Stimulated activated CD8-positive, alpha-beta memory T cell treated with anti-CD3 and anti-CD28 coated beads, Interleukin-4, amount 100 ng/mL, for 1 hour (primary cell): ENCODE measurements at places on chromosomes 4 and X.

GRCh38 chr4:55736605-55737183 lies 82.9 kb upstream of the EXOC1L start:
- DNase-seq, result no peak

DNA sequence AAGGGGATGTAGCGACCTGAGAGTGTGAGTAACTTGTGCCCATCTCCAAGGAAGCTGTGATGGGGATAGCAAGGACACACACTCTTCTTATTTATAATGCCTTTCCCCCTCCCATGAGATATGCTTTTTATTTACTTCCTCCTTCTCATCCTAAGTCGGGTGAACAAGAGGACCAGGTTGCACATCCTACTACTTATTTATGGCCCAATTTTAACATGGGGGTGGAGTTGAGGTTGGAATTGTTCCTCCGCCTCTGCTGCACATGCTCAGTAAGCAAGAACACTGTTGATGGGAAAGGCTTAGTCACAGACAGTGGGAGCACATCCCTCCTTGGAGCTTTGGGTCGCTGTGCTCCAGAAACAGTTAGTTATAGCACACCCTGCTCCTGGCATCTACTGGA lies 15.2 kb upstream of the TLR8 start:
- no peak for DNase-seq

DNA sequence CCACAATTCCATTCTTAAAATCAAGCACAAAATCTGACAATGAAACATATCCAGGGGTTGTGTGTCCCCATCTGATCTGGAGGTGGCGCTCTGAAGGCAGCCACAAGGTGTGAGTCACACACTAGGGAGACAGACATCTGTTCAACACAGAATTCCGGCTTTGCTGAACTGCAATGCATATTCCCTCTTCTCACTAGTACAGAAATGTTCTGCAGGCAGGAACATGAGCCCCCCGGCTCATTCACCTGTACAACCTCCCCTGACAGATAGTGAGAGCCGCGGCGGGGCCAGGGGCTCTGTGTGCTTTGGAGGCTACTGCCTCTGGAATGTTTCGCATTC lies 41.9 kb downstream of the WDR1 start:
- DNase-seq, result no peak

- no peak for DNase-seq
Observed at GRCh38 chrX:4925911-4926310, 1212.5 kb upstream of the PRKX start.

GRCh38 chr4:55568905-55569504 lies 22.3 kb upstream of the CLOCK start:
- DNase-seq, result no peak

DNA sequence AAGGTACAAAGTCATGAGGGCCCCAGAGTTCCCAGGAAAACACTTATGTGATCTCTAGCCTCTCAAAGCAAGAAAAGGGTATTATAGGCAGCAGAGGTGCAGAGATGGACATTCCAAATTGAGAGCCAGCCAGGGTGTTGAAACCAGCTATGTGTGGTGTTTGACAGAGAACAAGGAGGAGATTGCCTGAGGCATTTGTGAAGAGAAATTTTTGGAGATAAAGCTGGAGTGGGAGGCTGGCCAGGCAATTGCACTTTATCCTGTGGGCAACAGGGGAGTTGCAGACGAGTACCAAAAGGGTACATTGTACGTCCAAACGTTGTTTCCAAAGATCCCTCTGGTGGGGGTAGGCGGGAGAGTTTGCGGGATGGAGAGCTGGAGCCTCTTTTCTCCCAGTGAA lies 2.5 kb upstream of the GABRE start:
- DNase-seq, result no peak

- no peak for DNase-seq
Observed at GRCh38 chrX:116480059-116480458, 17.3 kb upstream of the CT83 start.

DNA sequence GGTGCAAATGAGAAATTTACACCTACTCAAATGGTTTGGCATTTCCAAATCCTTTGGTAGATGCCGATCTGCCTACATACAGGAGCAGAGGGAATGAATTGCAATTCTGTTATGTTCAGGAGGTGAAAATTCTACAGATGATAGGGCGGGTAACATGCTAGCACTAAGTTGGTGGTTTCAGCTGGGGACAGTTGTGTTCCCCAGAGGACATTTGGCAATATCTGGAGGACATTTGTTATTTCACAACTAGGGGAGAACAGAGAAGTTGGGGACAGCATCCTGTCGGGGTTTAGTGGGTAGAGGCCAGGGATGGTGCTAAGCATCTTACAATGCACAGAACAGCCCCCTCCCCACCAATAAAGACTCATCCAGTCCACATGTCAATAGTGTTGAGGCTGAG lies 96.5 kb upstream of the PUDP start:
- no peak for DNase-seq

GRCh38 chr4:175927121-175927520 lies 115.1 kb upstream of the GPM6A start:
- DNase-seq, result no peak

GRCh38 chr4:108589961-108590360 lies 30.4 kb upstream of the RPL34 start:
- DNase-seq, result no peak

DNA sequence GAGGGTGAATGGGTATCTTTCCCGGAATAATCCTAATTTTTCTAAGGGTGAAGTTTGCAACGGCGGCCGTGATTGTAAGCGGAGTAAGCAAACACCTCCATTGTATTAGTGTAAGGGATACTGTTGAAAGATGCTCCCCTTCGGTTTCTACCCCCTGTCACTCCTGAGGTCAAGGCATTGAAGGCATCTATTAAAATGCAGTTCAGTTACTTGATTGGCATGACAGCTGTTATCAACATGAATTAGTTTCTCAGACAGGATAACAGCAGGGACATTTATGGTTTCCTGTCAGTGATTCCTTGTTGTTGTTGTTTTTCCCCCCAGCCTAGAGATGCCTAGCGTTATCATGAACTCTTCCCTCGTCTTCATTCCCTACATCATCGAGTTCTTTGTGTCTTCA lies 552 bp downstream of the SLC25A14 start:
- DNase-seq, result no peak

- DNase-seq, result no peak
Observed at GRCh38 chr4:53616219-53616618, 24.9 kb upstream of the LNX1 start.

- DNase-seq, result no peak
Observed at GRCh38 chrX:16586377-16587112, 63.4 kb upstream of the S100G start.

DNA sequence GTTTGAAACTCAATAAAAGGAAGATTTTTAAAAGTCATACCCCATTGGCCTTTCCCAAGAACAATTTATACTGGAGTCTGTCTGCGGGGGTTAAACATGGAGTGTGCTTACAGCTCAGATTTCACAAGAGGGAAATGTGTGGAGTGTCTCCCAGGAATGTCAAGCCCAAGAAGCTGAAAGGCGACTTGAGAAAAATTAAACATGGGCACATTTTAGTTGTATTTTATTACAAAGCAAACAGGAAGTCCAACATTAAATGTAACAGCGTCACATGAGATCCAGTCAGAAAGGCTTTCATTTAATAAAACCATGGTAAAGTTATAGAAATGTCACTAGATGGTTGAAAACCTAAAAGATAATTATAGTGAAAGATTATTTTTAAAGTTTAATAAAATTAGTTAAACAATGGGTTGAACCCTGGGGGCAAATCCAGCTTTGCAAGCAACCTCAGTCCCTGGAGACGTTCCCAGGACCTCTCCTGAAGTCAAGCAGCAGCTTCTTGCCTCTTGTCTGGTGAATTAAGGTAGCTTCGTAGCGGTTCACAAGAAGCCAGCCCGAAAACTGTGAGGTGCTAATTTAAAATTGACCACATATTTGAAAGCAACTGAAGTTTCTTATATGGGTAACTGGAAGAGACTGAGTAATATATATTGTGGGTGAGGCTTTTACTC lies 168.4 kb upstream of the EDNRA start:
- no peak for DNase-seq

DNA sequence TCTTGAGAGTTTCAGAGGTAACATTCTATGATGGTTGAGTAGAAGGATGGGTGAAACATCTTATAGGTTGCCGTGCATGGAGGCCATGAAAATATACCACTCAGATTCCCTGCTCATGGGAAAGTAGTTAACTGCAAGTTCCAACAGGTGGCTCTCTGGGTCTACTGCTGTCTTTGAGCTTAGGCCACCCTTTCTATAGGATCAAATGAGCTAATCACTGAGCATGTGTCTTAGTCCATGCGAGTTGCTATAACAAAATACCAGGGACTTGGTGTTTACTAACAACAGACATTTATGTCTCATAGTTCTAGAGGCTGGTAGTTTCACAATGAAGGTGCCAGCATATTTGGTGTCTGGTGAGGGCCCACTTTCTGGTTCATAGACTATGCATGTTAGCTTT lies 144.8 kb upstream of the UNC5C start:
- DNase-seq, result no peak

- DNase-seq, result no peak
Observed at GRCh38 chrX:39477762-39478120, 620.0 kb downstream of the BCOR start.

DNA sequence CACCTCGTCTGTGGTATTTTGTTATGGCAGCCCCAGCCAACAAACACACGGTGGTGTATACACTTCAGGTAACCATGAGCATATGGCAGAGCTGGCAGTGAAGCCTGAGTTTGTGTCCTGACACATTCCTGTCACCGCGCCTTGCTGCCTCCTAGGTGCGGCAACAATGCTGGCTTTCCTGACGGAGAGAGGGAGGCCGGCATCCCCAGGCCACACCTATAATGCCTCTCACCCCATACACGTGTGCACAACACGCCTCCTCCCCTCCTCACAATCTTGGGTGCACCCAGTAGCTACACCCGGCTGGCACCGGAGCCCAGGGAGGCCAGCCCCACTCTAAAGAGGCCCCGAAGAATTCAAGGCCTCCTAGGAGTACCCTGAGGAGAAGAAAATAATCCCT lies 158.5 kb downstream of the NSUN7 start:
- DNase-seq, result no peak

DNA sequence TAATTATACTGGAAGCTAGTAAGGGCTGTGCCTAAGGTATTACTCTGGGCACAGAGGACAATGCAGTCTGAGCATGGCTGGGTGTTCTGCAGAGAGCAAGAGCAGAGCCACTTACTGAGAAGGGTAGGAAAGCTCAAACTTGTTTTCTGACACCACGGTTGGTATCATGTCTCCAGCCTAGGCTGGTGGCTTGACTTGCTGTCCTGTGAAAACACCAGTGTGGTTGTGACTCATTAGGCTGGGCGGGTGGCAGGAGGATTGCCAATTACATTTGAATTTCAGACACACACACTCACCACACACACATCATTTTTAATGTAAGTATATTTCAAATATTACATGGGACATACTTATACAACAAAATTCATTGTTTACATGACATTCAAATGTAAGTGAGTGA lies 19.7 kb upstream of the MTM1 start:
- no peak for DNase-seq

DNA sequence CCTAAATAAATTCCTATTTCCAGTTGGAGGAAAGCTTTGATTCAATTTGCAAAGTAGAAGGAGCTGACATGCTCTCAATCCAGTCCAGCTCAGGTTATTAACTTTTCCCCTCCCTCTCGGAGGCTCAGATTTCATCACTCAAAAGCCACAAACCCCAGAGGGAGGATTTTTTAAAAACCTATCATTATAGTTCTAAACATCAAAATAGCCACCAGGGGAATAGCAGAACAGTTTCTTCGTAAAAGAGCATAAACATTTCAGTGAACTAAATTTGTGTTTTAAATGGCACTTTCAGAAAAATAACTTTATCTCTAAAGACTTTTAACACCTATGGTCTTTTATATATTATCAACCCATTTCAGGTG lies 8.8 kb downstream of the GPRIN3 start:
- no peak for DNase-seq

DNA sequence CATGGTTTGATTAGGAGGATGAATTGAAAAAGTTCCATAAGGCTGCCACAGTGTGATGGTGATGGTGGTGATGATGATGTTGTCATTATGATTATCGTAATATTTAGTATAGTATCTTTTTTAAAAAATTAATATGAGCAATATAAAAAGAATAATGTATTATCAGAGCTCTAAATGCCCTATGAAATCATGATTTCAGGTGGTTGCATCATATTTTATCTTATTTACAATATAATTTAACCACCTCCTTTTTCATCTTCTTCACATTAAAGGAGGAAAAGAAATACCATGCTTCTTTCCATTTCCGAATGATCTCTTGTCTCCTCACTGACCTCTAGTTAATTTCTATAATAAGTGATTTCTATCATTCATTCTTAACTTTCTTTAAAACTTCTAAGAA lies 225.9 kb downstream of the RAPGEF2 start:
- DNase-seq, result no peak

- DNase-seq, result no peak
Observed at GRCh38 chr4:74590476-74590875, 145.5 kb downstream of the AREG start.

DNA sequence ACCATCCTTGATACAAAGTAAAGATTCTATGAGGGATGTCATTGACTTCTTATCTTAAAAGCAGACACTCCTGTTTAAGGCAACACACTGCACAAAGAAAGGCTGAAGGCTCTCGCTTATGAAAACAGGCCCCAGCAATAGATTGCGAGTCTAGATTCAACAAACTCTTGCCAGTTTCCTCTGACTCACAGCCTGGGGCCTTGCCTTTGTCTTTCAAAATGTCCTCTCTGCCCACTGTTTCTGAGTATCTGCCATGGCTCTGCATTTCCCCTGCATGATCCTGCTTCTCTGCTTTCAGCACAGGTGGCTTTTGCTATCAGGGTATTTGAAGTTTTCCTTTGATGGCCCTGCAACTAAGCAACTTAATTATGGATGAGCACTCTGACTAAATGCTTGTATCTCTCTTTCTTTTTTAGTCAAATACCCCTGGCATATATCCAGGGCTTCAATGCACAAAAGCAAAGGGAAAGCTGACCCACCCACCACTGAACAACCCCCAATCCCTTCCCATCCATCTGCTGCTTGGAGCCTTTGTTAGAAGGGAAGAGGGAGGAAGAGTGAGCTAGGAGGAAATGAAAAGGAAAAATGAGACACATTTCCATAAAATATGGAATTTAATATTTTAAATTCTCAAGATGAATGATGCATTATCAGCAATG lies 32.2 kb downstream of the NDP start:
- DNase-seq, result no peak

DNA sequence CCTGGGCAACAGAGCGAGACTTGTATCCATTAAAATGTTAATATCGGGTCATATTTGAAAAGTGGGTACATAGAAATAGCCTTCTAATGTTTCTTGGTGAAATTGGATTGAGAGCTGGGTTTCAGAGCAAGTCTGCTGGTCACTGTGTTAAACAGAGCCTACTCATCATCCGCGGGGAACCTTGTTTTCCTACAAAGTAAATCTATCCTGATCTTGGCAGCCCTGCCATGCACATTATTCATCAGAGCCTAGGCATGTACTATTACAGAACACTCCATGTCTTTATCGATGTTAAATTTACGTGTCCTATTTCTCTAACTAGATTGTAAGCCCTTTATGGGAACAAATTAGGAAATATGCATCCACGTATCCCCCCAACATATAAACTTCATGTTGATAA lies 18.7 kb downstream of the SETD7 start:
- no peak for DNase-seq

- DNase-seq, result no peak
Observed at GRCh38 chrX:150897421-150898320, 797 bp downstream of the CD99L2 start.
